ENCODE measurements at places on chromosomes 3 and 15.

DNA sequence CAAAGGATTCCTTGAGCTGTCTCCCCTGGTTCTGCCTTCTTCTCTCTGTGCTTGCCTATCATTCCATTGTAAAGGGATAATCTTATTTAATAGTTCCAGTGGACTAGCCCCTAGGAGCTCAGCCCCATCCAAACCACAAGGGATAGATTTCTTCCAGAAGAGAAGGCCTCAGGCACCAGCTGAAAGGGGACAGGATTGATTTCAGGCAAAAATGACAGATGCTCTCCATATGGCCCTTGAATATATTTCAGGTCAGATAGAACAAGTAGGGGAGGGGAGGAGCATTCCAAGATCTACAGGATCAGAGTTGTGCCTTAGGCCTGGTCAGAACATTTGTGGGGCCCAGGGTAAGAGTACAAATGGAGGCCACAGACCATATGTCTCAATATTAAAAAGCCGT is 85.3 kb downstream of the RPLP1 start:
- DNase-seq: no peak

GRCh38 chr15:28086175-28086703 is 12.9 kb downstream of the OCA2 start:
- no peak for DNase-seq

- DNase-seq: no peak
Measured at GRCh38 chr15:39690881-39691634, 91.6 kb downstream of the FSIP1 start.

- no peak for DNase-seq
Measured at GRCh38 chr3:134466331-134466730, 19.5 kb downstream of the ANAPC13 start.

DNA sequence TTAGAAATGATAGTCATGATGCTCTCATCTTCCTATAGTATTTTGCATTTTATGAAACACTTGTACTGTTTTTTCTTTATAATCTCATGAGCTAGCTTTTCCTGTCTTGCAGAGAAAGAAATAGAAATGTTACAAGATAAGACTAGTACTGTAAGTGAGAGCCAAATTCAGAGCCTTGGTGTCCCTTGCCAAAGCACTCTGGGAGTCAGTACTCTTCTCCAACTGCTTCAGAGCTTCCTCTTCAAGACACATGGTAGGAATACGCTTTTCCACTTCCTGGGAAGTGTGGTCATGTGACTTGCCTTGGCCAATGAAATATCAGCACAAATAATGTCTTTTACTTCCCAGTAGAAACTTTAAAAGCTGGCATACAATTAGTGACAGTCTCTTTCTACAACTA is 112.4 kb downstream of the SEMA6D start:
- DNase-seq: no peak

DNA sequence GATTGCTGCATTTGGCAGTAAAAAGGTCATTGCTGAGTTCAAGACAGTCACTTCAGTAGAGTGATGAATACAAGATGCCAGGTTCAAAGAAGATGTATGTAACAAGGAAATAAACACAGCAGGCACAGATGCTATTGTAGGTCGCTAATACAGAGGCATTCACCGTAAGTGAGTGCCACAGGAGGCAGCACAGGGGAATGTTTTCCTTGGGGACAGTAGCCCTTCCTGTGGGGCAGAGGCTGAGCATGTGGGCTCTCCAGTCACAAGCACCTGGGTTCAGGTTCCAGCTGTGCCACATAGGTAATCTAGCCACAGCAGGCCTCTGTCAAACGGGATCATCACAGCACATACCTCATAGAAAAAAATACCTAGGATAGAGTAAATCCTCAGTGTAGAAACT is 86.3 kb downstream of the RSL24D1 start:
- DNase-seq: no peak

DNA sequence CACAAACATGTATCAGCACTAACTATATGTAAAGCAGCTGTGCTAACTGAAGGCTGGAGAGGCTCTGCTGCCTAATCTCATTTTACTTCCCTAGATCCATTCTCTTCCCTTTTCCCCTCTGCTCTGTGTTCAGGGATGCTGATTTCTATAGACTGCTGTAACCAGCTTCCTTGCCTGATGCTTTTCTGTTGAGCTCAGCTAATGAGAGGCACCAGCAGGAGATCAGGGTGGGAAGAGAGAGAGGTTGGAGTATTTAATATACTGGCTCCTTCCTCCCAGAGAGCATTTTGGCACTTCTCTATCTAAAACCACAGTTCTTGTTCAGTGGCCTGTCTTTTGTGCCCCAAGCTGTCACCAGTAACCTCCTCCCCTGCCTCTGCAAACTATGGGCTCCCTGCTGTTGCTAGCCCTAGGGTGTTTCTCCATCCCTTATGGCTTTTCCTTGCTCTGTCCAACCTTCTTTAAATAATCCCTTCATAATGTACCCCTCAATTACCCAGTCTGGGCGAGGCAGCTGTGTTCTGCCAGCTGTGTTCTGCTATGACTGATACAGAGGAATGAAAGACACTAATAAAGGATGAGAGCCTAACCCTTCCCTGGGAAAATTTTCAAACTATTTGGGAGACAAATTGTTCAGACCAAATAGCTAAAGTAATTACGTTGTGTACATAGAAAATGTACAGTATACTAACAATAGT is 69.5 kb downstream of the CADPS start:
- no peak for DNase-seq

- no peak for DNase-seq
Measured at GRCh38 chr15:64532521-64533315, 72.3 kb downstream of the ZNF609 start.

- DNase-seq: no peak
Measured at GRCh38 chr3:82508-82907, 114.1 kb upstream of the CHL1 start.

GRCh38 chr3:197297002-197297401 is 1.4 kb downstream of the DLG1 start:
- DNase-seq: no peak

DNA sequence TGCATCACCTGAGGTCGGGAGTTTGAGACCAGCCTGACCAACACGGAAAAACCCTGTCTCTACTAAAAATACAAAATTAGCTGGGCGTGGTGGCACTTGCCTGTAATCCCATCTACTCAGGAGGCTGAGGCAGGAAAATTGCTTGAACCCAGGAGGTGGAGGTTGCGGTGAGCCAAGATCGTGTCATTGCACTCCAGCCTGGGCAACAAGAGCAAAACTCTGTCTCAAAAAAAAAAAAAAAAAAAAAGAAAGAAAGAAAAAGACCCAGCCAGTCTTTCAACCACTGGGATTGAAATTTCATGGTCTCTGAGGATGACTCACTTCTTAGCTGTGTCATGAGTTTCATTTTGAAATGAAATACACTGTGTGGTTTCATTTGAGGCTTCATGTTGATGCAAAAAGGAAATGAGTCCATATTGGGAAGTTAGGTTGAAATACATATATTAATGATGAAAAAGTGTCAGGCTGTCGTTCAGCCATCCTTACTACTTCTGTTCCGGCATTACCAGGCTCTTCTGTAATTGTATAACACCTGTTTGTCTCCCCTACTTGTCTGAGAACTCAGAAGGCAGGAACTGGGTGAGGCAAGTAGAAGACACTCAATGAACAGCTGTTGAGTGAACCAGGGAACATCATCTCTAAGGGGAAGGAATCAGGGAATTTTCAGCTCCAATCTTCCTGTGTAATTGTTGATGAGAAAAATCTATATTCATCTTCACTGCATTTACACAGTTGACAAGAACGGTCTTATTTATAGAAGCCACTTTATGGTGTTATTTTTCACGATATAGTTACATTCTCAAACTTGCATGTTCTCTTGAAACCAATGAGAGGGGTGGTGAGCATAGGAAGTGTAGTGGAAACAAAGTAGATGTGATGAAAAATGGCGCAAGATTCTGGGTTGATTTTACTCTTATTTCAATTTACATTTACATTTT is 87.4 kb downstream of the NFKBIZ start:
- DNase-seq: peak; percentile 34

DNA sequence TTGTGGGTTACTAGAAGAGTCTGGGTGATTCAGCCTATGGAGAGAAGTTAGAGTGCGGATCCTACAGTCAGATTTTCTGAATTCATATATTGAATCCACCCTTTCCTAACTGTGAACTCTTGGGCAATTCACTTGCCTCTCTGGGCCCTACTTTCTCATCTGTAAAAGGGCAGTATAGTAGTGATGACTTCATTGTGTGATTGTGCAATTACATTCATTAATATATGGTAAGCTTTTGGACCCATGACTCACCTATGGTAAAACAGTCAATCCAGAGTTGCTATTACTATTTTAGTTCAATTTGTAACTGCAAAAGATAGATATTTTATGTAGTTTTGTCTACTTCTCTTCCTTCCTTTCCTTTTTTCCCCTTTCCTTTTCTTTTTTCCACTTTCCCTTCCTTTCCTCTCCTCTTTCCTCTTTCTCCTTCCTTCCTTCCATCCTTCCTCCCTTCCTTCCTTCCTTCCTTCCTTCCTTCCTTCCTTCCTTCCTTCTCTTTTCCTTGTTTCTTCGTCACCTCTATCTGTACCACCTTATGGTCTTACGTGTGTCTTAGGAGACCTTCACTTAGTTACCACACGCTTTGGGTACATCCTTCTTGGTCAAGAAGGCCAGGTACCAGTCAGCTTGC is 37.0 kb downstream of the GMNC start:
- DNase-seq: no peak
